ENCODE measurements at places on chromosomes 16 and 17.
A peak's percentile ranks its signal among the peaks of the same experiment; 100 is the strongest.

- peak; percentile 77 for DNase-seq
Observed at GRCh38 chr17:29581583-29582253, 7.7 kb downstream of the GIT1 start.

- DNase-seq: no peak
Observed at GRCh38 chr17:80307994-80308691, 47.5 kb downstream of the RNF213 start.

GRCh38 chr16:84730406-84731106 is 30.8 kb downstream of the USP10 start:
- DNase-seq: peak; percentile 3

- DNase-seq: peak; percentile 70
Observed at GRCh38 chr17:48074322-48075081, 26.3 kb downstream of the NFE2L1 start.

DNA sequence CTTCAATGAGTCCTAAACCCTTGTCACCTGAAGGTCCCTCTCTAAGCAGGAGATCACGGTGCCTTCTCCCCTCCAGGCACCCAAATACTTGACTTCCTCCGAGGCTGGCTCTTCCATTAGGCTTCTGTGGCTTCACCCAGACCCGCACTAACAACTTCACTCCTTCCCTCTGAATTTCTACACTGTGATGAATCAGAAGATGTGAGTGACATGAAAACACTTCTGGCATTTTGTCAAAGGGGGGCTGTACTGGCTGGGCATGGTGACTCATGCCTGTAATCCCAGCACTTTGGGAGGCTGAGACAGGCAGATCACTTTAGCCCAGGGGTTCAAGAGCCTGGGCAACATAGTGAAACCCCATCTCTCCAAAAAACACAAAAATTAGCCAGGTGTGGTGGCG is 72.6 kb upstream of the CNEP1R1 start:
- DNase-seq: no peak

- no peak for DNase-seq
Observed at GRCh38 chr16:53822936-53823529, 119.1 kb downstream of the FTO start.

GRCh38 chr17:64477849-64478248 is 19.0 kb downstream of the POLG2 start:
- no peak for DNase-seq
